ENCODE measurements at places on chromosomes 1 and 21.

GRCh38 chr1:179016706-179017382, 8.8 kb upstream of the FAM20B start:
- no peaks in the 10 kb centered on the region for H3K27me3 ChIP-seq
- peaks cover 4% of the 10 kb centered on the region for H3K4me1 ChIP-seq
- H3K36me3 ChIP-seq: no peaks in the 10 kb centered on the region
- H3K4me3 ChIP-seq: no peak overlapping the region

- no peak overlapping the region for H3K4me3 ChIP-seq
- H3K27me3 ChIP-seq: no peaks in the 10 kb centered on the region
- no peaks in the 10 kb centered on the region for H3K4me1 ChIP-seq
- H3K27ac ChIP-seq: no peak overlapping the region
- no peak for DNase-seq
These were observed 132.9 kb upstream of the NRIP1 start for GRCh38 chr21:15197696-15198095.

- no peaks in the 10 kb centered on the region for H3K36me3 ChIP-seq
- no peaks in the 10 kb centered on the region for H3K27me3 ChIP-seq
- no peak overlapping the region for H3K27ac ChIP-seq
- no peaks in the 10 kb centered on the region for H3K4me1 ChIP-seq
These were observed 42.3 kb upstream of the SSX2IP start for GRCh38 chr1:84732520-84732919.

GRCh38 chr1:110515041-110515440, 3.9 kb downstream of the KCNA10 start:
- no peak overlapping the region for H3K27ac ChIP-seq
- no peaks in the 10 kb centered on the region for H3K36me3 ChIP-seq
- DNase-seq: no peak
- H3K4me3 ChIP-seq: no peak overlapping the region
- H3K27me3 ChIP-seq: peaks cover 33% of the 10 kb centered on the region

DNA sequence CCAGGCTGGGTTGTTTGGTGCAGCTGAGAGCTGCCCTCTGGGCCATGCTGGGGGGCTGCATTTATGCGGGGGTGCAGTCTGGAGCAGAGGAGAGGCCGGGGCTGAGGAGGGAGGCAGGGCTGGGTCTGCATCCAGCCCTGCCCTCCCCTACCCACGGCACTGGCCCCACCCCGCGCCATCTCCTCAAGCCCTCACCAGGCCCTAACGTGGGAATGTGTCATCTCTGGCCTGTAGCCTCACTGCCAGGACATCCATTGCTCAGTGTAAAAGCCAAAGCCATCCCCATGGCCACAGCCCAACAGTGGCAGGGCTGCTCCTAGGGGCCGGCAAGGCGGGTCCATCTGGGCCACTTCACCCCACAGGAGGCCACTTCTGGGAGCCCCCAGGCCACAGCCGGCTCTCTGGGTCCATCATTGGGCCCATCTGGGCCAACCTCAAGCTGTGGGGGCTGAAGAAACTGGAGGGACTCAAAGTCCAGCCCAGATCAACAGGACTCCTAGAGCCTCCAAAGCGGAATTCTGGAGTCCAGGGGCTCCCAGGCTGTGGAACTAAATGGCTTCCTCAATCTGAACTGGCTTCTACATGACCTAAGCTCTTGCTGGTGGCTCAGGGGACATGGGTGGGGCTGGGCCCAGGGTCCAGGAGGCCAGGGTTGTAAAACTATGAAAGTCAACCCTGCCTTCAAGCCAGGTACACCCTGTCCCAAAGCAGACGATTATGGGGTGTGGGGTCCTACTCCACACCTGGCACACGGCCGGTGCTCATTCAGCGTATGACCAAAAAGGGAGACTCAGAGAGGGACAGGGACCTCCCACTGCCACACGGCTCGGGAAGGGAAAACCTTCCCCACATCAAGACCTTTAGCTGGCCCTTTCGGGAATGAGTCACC, 32.6 kb downstream of the RUNX3 start:
- H3K27ac ChIP-seq: no peak overlapping the region
- H3K4me1 ChIP-seq: no peaks in the 10 kb centered on the region
- no peak overlapping the region for H3K4me3 ChIP-seq

GRCh38 chr1:109910963-109911798, 532 bp downstream of the CSF1 start:
- H3K4me1 ChIP-seq: peaks cover 39% of the 10 kb centered on the region
- peak overlapping the region; percentile 97 for H3K4me3 ChIP-seq
- H3K36me3 ChIP-seq: peaks cover 11% of the 10 kb centered on the region
- H3K27ac ChIP-seq: no peak overlapping the region
- no peaks in the 10 kb centered on the region for H3K27me3 ChIP-seq

GRCh38 chr1:87178441-87178840, 150.2 kb upstream of the LMO4 start:
- no peaks in the 10 kb centered on the region for H3K27me3 ChIP-seq
- H3K4me1 ChIP-seq: no peaks in the 10 kb centered on the region
- no peaks in the 10 kb centered on the region for H3K36me3 ChIP-seq
- no peak for DNase-seq
- H3K27ac ChIP-seq: no peak overlapping the region

DNA sequence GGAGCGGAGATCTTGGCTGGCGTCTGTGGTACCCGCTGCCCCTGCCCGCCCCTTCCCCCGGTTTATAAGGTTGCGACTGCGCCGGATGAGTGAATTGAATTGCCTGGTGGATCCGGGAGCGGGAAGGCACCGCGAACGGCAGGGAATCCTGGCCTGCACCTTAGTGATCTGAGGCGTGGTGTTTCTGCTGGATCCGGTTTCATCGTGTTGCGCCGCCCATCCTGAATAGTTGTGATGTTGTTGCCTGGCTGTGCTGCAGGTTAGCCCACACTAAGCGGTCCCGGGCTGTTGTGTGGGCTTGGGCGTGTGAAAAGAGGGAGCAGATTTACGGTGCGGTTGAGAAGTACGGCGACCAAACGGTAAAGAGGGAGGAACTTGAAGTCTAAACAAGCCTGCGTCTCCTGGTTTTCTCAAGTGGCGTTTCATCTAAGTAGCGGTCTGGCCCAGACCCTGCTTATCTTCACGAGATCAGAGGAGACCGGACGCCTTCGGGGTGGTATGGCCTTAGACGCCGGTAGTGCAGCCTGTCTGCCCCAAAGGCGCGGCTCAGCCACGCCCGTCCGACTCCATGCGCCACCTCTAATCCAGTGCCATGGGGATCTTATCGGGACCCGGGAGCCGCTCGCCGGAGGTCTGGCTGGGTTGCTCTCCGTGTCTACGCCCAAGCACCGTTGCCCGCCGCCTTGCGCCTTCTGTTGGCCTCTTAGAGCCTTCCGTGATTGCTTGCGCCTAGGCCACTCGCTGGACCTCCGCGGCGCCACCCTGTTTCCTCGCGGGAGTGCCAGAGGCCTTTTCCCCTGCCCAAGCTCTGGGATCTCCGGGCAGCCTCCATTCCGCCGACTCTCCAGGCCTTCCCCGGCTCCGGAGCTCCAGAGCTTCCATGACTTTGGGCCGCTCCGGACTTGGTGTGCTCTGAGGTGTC, 87.5 kb upstream of the RHOU start:
- peaks cover 27% of the 10 kb centered on the region for H3K27me3 ChIP-seq
- no peaks in the 10 kb centered on the region for H3K36me3 ChIP-seq
- peak overlapping the region; percentile 78 for H3K4me3 ChIP-seq
- peaks cover 20% of the 10 kb centered on the region for H3K4me1 ChIP-seq

GRCh38 chr1:19347533-19348172, 35.5 kb downstream of the SLC66A1 start:
- peaks cover 7% of the 10 kb centered on the region for H3K4me1 ChIP-seq
- no peak overlapping the region for H3K4me3 ChIP-seq
- no peak for DNase-seq
- H3K36me3 ChIP-seq: peaks cover 76% of the 10 kb centered on the region

GRCh38 chr1:60942896-60943638, 139.3 kb upstream of the NFIA start:
- DNase-seq: no peak
- no peaks in the 10 kb centered on the region for H3K36me3 ChIP-seq
- H3K27ac ChIP-seq: no peak overlapping the region
- no peaks in the 10 kb centered on the region for H3K27me3 ChIP-seq
- no peaks in the 10 kb centered on the region for H3K4me1 ChIP-seq

GRCh38 chr1:153428791-153429190, 12.5 kb downstream of the S100A7A start:
- H3K4me3 ChIP-seq: no peak overlapping the region
- no peak for DNase-seq
- no peak overlapping the region for H3K27ac ChIP-seq
- H3K36me3 ChIP-seq: no peaks in the 10 kb centered on the region
- H3K4me1 ChIP-seq: peaks cover 2% of the 10 kb centered on the region
- no peaks in the 10 kb centered on the region for H3K27me3 ChIP-seq

DNA sequence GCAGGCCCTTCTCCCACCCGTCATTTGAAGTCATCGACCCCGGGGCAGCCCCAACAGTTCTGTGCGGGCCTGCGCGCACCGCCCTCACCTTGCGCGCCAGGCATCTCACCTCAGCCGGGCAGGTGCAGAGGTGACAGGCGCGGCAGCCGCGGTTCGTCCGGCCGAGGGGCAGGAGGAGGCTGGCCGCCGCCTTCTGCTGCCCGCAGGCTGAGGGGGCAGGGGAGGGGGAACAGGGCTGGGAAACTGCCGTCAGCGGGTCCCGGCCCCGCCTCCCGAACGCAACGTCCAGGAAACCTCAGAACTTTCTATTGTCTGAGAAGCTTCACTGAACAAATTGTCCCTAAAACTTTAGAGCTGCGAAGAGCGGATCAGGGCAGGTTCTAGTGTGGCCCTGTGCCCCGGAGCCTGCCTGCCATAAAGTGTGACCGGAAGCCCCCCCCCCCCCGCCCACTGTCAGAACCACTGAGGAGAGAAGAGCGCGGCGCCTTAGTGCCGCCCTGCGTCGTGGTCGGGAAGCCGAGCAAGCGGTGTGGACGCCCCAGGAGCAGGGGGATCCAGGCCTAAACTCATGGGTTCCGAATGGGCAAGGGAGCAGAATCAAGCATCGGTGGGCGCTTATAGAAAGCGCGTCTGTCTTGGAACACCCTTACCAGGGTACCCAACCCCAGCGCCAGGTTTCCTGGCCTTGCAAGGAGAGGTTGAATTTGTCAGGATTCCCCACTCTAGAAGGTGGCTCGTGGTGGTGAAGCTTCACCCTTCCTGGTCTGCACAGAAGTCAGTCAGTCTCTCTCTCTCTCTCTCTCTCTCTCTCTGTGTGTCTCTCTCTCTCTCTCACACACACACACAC, 13.3 kb upstream of the TBX15 start:
- peak overlapping the region; percentile 59 for H3K4me3 ChIP-seq
- no peak overlapping the region for H3K27ac ChIP-seq
- DNase-seq: no peak

DNA sequence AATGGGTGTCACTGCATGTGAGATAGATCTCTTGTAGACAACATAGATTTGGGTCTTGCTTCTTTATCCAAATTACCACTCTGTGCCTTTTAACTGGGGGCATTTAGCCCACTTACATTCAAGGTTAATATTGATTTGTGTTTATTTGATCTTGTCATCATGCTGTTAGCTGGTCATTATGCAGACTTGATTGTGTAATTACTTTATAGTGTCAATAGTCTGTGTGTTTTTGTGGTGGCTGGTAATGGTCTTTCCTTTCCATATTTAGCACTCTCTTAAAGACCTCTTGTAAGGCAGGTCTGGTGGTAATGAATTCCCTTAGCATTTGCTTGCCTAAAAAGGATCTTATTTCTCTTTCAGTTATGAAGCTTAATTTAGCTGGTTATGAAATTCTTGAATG, 29.6 kb downstream of the ZNF691 start:
- DNase-seq: no peak
- no peaks in the 10 kb centered on the region for H3K36me3 ChIP-seq
- H3K27me3 ChIP-seq: peaks cover 15% of the 10 kb centered on the region
- no peak overlapping the region for H3K27ac ChIP-seq

- H3K4me1 ChIP-seq: peaks cover 32% of the 10 kb centered on the region
- no peaks in the 10 kb centered on the region for H3K36me3 ChIP-seq
- H3K27ac ChIP-seq: peak overlapping the region; percentile 71
- peak overlapping the region; percentile 59 for H3K4me3 ChIP-seq
- DNase-seq: peak; percentile 99
These were observed 17.6 kb upstream of the CLIC4 start for GRCh38 chr1:24727501-24728216.

- H3K36me3 ChIP-seq: no peaks in the 10 kb centered on the region
- DNase-seq: no peak
- H3K4me3 ChIP-seq: peak overlapping the region; percentile 15
- peaks cover 38% of the 10 kb centered on the region for H3K4me1 ChIP-seq
These were observed 19.0 kb downstream of the SLC37A1 start for GRCh38 chr21:42532466-42533181.

GRCh38 chr1:221908573-221908972, 166.7 kb upstream of the DUSP10 start:
- no peak overlapping the region for H3K4me3 ChIP-seq
- H3K27me3 ChIP-seq: no peaks in the 10 kb centered on the region
- no peaks in the 10 kb centered on the region for H3K36me3 ChIP-seq
- H3K27ac ChIP-seq: no peak overlapping the region
- no peaks in the 10 kb centered on the region for H3K4me1 ChIP-seq

- peaks cover 62% of the 10 kb centered on the region for H3K36me3 ChIP-seq
- no peak overlapping the region for H3K4me3 ChIP-seq
- no peaks in the 10 kb centered on the region for H3K27me3 ChIP-seq
- no peak overlapping the region for H3K27ac ChIP-seq
- no peak for DNase-seq
These were observed 27.5 kb downstream of the KCTD3 start for GRCh38 chr1:215594640-215595039.

- H3K36me3 ChIP-seq: no peaks in the 10 kb centered on the region
- no peak overlapping the region for H3K4me3 ChIP-seq
- H3K4me1 ChIP-seq: peaks cover 8% of the 10 kb centered on the region
- no peak overlapping the region for H3K27ac ChIP-seq
- no peaks in the 10 kb centered on the region for H3K27me3 ChIP-seq
- no peak for DNase-seq
These were observed 5.1 kb upstream of the MED18 start for GRCh38 chr1:28323720-28324119.

DNA sequence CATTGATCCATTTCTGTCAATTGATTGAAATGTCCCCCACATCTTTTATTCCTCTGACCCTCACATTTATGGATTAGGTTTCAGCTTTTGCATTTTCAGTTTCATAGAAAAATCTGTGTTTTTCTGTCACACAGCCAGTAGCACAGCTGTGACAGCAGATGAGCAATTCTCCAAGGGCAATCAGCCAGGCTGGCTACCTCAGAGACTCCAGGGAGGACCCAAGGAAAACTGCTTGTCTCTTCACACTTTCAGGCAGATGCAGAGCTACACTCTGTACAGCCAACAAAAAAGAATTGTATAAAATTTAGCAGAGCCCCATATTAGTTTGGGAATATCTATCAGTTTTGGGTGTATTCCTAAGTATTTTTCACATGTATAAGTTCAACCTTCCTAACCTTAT, 257.2 kb downstream of the LRRC7 start:
- no peak overlapping the region for H3K4me3 ChIP-seq
- H3K4me1 ChIP-seq: no peaks in the 10 kb centered on the region
- no peaks in the 10 kb centered on the region for H3K36me3 ChIP-seq

GRCh38 chr21:39095681-39096080, 87.6 kb downstream of the PSMG1 start:
- no peak for DNase-seq
- no peak overlapping the region for H3K27ac ChIP-seq
- H3K27me3 ChIP-seq: peaks cover 5% of the 10 kb centered on the region
- H3K36me3 ChIP-seq: no peaks in the 10 kb centered on the region
- no peaks in the 10 kb centered on the region for H3K4me1 ChIP-seq
- no peak overlapping the region for H3K4me3 ChIP-seq

- H3K27ac ChIP-seq: no peak overlapping the region
- DNase-seq: no peak
- no peaks in the 10 kb centered on the region for H3K36me3 ChIP-seq
- H3K27me3 ChIP-seq: no peaks in the 10 kb centered on the region
- H3K4me3 ChIP-seq: no peak overlapping the region
- H3K4me1 ChIP-seq: no peaks in the 10 kb centered on the region
These were observed 387.8 kb upstream of the RUNX1 start for GRCh38 chr21:35436899-35437298.

- no peak for DNase-seq
- peaks cover 1% of the 10 kb centered on the region for H3K36me3 ChIP-seq
- H3K4me1 ChIP-seq: no peaks in the 10 kb centered on the region
- no peak overlapping the region for H3K4me3 ChIP-seq
- no peaks in the 10 kb centered on the region for H3K27me3 ChIP-seq
These were observed 24.4 kb downstream of the MRPL39 start for GRCh38 chr21:25582888-25583287.

All from mesenchymal stem cell (in vitro differentiated cells and primary cell).